Mesenchymal stem cell (in vitro differentiated cells and primary cell): ENCODE measurements at places on chromosomes 2 and 18.

DNA sequence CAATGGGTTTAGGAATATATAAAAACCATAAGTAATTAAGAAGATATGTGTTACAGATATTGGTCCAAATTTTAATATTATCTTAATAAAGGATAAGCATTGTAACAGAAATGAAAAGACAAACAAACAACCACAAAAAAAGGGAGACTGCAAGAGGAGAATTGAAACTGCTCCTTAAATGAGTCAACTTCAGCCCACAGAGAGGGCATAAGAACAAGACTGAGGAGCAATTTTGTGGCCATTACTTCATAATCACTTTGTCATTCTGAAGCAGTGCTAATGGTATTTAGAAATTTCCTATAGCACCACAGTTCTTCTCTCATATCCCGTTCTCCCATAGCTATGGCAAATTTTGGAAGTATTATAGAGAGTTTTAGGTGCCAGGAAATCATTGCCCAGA, 193.2 kb upstream of the HNMT start:
- H3K4me1 ChIP-seq = no peaks in the 10 kb centered on the region
- H3K36me3 ChIP-seq = no peaks in the 10 kb centered on the region
- H3K27me3 ChIP-seq = no peaks in the 10 kb centered on the region
- no peak for DNase-seq
- no peak overlapping the region for H3K4me3 ChIP-seq

GRCh38 chr2:178101321-178102079, 10.7 kb upstream of the RBM45 start:
- H3K4me1 ChIP-seq = no peaks in the 10 kb centered on the region
- no peak overlapping the region for H3K27ac ChIP-seq
- H3K4me3 ChIP-seq = no peak overlapping the region
- DNase-seq = peak; percentile 28
- no peaks in the 10 kb centered on the region for H3K27me3 ChIP-seq

DNA sequence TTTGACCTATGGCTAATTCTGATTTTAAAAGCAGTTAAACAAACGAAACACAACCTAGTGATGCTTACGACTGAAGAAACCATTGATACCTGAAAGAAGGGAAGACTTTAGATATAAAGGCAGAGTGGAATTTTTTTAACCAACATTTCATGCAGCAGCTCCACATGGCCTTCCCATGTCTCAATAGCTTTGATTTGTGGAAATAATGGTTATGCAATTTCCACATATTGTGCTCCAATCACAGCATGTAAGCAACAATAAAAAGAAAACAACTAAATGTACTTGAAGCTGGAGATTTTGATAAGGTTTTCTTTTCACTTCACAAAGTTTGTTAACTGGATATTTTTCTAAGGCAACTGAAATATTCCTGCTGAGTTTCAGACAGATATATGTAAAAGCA, 82.0 kb upstream of the SLC39A10 start:
- H3K27me3 ChIP-seq = no peaks in the 10 kb centered on the region
- no peaks in the 10 kb centered on the region for H3K36me3 ChIP-seq
- no peak overlapping the region for H3K4me3 ChIP-seq
- DNase-seq = peak; percentile 12
- H3K4me1 ChIP-seq = no peaks in the 10 kb centered on the region

DNA sequence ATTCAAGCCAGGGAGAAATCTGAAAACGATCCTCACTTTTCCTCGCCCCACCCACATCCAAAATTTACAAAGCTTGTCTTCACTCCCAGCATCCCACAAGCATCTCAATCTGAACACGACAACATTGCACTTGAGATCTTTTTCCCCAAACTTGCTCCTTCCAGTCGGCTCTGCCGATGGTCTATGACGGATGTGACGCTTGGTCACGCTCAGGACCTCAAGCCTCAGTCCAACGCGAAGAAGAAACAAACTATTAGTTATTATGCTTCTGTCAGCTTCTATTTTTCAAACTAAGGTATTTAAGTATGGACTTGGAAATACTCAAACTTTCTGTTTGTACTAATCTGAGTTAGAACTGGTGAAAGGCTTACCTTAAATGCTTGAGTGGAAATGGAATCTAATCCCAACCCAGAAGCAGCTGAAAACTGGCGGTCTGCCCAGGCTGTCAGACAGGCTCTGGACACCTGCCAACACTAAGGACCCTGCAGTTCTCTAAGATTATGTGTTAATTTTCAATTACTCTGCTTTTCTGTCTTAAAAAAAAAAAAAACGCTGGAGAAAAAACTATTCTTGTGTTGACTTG, 132.1 kb upstream of the DNMT3A start:
- H3K27me3 ChIP-seq = no peaks in the 10 kb centered on the region
- no peak for DNase-seq
- no peak overlapping the region for H3K4me3 ChIP-seq
- H3K27ac ChIP-seq = peak overlapping the region; percentile 90

DNA sequence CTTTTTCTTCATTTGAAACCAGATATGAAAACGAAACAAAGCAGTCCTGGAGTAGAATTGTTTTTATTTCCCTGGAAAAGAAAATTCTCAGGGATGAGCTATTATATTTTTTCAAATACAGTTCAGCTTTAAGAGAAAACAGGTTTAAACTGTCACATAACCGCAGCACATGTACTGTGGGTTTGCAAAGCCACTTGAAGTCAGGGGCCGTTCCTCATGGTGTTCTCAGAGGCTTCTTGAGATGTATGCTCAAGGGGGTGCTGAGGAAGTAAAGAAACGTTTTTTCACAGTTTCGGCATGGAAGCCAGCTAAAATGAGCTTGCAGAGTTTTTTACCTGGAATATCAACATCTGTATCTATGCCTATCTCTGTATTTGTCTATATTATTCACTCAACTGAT, 225.3 kb downstream of the MC4R start:
- no peaks in the 10 kb centered on the region for H3K36me3 ChIP-seq
- DNase-seq = peak; percentile 5
- H3K4me1 ChIP-seq = no peaks in the 10 kb centered on the region
- H3K4me3 ChIP-seq = no peak overlapping the region
- no peak overlapping the region for H3K27ac ChIP-seq

- H3K4me1 ChIP-seq = peaks cover 3% of the 10 kb centered on the region
- DNase-seq = no peak
- H3K27ac ChIP-seq = no peak overlapping the region
- H3K27me3 ChIP-seq = no peaks in the 10 kb centered on the region
- H3K4me3 ChIP-seq = no peak overlapping the region
These were observed 21.3 kb upstream of the CDC42EP3 start for GRCh38 chr2:37692711-37693110.

DNA sequence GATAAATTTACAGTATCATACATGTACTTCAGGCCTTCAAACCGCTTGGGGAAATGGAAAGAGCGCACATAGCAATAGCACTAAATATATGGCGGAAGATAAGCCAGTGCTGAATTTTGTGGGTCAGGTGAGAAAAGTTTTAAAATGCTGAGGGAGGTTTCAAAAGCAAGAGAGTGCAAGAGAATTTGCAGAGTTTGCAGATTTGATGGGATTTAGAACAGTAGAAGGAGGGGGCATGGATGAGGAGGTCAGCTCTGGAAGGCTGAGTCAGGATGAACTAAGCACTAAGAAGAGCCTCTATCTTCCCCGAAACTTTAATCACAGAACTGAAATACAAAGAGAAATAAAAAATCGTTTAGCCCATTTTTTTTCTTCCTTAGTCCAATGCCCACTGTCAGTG, 145.9 kb downstream of the DLGAP1 start:
- DNase-seq = no peak
- H3K27me3 ChIP-seq = no peaks in the 10 kb centered on the region
- H3K4me3 ChIP-seq = no peak overlapping the region

GRCh38 chr2:143594161-143594560, 464.9 kb downstream of the ARHGAP15 start:
- H3K27me3 ChIP-seq = no peaks in the 10 kb centered on the region
- no peaks in the 10 kb centered on the region for H3K36me3 ChIP-seq
- no peaks in the 10 kb centered on the region for H3K4me1 ChIP-seq
- no peak overlapping the region for H3K4me3 ChIP-seq
- DNase-seq = no peak
- H3K27ac ChIP-seq = no peak overlapping the region

DNA sequence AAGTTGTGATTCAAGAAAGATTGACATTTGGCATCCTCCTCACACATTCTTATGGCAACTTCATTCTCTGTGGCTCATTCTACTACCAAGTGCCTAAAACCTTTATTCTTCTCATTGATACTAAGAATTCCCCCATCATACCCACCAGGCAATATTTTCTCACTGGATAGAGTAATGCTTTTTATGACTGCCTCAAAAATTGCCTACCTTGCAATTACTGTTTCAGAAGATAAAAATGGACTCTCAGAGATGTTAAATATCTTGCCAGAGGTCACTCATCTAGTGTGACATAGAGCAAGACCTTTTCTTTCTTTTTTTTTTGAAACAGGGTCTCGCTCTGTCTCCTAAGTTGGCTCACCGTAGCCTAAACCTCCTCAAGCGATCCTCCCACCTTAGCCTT, 192.8 kb upstream of the KYNU start:
- H3K36me3 ChIP-seq = no peaks in the 10 kb centered on the region
- no peak for DNase-seq
- H3K4me1 ChIP-seq = no peaks in the 10 kb centered on the region
